IPS DF 19.7 (cell line): ENCODE measurements at places on chromosomes 1 and 21.

- DNase-seq = no peak
Measured at GRCh38 chr1:94385308-94385929, 32.8 kb upstream of the ABCD3 start.

GRCh38 chr1:173213665-173214064 lies 6.5 kb upstream of the TNFSF4 start:
- DNase-seq = no peak

DNA sequence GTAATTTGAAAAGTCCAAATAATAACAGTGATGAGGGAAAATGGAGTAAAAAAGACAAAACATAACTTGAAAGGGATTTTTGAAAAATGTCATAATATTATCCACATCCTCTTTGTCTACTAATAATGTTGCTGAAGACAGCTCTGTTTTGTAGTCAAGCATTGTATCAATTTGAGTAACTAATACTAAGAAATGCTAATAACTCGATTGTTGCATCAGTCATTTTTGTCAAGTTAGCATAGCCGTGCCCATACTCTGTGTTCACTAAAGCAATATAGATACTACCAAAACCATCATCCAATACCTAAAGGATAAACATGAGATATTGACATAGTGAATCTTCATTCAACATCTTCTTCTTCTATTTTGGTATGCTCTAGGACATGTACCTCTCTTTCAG lies 17.3 kb downstream of the PDC start:
- no peak for DNase-seq

DNA sequence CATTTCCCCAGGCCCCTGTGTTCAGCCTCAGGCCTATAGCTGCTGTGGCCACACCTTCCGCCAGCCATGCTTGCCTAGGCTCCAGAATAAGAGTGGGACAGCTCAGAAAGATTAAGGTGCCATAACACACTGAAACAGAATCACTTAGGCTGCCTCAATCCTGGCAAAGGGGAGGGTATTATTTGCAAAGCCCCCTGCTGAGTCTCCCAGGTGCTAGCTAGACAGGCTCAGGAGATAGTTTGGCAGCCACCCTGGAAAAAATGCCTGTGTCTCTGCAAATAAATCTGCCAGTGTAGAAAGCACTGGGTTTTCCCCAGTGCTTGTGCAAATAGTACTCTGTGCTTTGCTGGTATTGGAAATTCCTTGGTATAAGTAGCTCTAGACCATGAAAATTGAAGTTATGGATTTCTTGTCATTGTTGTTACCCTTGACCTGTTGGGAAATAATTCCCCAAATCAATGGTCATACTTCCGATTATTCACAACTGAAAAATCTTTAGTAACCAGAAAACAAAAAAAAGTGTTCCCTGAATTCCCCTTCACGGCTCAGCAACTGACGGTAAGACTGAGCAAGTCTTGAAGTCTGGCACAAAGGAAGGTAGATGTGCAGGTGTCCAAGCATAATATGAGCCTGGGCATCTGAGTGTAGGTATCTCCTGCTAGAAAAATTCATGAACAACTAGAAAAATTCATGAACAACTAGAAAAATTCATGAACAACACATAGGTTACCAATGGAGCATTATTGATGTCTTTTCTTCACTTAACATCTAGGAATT lies 56.9 kb downstream of the PROX1 start:
- DNase-seq = no peak

- DNase-seq = no peak
Measured at GRCh38 chr21:46145840-46146691, 9.3 kb downstream of the FTCD start.

GRCh38 chr1:117650840-117651568 lies 45.2 kb downstream of the TENT5C start:
- no peak for DNase-seq

GRCh38 chr1:164601399-164602100 lies 42.6 kb downstream of the PBX1 start:
- no peak for DNase-seq
